Mammary epithelial cell (primary cell): ENCODE measurements at places on chromosomes 1 and 21. TPM values are rescaled to one million over a fixed set of nuclear protein-coding genes. Genes with fewer than 3 reads are reported as not detected.

- no peak for DNase-seq
Observed at GRCh38 chr21:28550057-28550825, 442.4 kb downstream of the LTN1 start.

DNA sequence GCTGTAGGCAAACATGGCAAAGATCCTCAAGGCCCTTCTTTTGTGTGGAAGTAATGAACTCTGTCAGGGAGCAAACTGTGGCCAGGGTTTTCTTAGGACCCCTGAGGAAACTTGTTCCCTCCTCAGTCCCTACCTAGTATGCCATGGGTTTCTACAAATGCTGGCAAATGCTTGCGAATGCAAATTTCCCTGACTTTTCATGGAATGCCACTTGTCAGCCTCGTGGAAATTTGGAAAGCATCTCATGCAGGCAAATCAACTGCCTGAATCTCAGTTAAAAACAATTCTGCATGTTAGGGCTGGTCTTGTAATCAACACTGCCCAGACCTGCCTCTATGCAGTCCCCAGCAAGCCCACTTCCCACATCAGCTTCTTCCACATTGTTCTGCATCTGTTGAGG, 334.9 kb upstream of the AJAP1 start:
- no peak for DNase-seq

DNA sequence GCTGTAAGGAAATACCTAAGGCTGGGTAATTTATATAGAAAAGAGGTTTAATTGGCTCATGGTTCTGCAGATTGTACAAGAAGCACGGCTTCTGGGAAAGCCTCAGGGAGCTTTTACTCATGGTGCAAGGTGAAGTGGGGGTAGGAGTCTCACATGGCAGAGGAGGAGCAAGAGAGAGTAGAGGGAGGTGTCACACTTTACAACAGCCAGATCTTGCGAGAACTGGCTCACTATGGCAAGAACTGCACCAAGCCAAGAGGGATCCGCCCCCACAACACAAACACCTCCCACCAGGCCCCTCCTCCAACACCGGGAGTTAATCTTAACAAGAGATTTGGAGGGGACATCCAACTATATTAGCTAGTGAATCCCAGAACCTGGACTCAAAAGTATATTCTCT, 135.4 kb upstream of the SOD1 start:
- DNase-seq, result no peak

- DNase-seq, result no peak
Observed at GRCh38 chr1:193588311-193589082, 402.1 kb upstream of the B3GALT2 start.

GRCh38 chr1:28437924-28438699, 67.7 kb upstream of the RCC1 start:
- peak; percentile 98 for DNase-seq

GRCh38 chr1:193131266-193131860, 9.5 kb downstream of the CDC73 start:
- DNase-seq, result no peak

GRCh38 chr1:3219005-3219790, 150.2 kb downstream of the PRDM16 start:
- peak; percentile 0 for DNase-seq

DNA sequence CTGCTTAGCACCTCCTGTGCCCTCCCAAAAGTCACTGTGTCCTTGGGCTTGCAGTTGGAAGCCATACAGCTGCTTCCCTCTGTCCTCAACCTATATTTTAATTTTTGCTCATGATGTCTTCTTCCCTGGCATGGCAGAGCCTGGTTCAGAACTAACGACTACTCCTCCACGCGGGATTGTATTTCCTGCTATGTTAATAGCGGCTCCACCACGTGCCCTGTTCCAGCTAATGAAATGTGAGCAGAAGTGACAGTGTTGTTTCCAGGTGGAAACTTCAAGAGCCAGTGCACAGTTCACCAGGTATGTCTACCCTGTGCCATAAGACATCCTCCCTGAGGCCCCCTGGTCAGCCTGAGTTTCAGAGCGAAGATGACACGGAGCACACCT, 52.1 kb downstream of the DHRS3 start:
- no peak for DNase-seq

DNA sequence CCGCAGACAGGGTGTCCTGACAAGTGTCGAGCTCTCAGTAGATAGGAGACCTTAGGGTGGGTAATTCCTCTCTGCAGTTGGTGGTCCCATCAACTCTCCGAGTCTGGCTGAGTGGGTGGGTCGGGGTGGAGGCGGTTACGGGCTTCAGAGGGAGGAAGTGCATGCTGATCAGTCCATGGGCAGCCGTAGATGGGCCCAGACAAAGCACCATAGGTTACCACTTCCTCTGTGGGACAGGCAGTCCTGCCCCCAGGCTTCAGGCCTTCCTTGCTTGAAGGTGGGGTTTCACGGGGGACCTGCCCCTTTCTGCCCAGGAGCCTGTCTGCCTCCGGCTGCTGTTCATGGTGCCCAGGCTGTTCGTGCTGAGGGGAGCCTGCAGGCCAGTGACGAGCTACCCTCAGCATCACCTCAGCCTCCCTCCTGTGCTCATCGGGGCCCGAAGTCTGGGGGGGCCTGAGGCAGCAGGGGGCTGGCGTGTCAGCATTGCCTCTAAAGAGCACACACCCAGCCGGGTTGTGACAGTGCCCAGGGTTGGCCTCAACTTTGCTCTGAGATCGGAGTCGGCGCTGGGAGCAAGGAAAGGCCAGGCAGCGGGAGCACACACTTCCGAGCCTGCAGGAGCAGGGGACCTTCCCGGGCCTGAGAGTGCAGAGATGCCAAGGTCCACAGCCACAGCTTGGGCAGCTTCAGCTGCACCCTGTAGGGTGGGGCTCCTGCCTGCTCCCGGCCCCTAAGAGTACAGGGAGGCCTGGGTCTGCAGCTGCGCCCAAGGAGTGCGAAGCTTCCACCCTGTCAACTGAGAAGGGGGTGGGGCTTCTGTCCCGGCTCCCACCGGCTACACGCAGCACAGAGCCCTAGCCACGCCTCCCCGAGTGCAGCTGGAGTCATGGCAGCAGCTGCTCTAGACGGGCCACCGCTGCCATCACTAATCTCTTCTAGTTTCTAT, 225.4 kb upstream of the NRIP1 start:
- no peak for DNase-seq

DNA sequence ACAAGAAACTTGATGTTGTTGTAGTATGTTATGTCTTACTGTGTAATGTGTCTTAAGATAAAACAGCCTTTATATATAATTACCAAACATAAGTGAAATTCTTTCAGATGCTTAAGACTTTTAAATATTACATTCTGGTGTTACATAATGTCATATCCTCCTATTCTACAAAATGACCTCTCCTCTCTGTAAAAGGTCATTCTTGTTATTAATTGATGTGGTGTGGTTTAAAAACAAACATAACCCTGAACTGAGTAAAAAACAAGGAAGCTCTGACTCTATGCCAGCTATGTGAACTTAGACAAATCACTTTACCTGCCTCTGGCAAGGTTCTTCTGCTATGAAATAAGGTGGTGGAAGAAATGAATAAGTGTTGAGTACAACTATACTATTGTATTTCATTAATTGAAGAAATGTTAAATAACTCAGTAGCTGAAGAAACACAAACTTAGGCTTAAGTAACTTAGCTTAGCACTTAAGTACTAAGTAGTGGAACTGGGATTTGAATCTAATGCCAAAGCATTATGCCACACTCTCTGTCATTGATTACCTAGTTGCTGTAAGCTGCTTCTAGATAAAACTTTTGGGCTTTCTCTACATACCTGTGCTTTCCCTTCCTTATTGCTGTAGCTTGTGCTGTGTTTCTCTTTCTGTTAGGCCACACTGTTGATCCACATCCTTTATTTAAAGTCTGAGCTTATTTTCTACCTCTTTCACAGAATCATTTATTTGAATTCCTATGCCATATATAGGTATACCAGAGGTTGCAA, 859 bp upstream of the ANGPTL1 start:
- no peak for DNase-seq

GRCh38 chr1:202807451-202807925, 733 bp downstream of the KDM5B start:
- peak; percentile 22 for DNase-seq

DNA sequence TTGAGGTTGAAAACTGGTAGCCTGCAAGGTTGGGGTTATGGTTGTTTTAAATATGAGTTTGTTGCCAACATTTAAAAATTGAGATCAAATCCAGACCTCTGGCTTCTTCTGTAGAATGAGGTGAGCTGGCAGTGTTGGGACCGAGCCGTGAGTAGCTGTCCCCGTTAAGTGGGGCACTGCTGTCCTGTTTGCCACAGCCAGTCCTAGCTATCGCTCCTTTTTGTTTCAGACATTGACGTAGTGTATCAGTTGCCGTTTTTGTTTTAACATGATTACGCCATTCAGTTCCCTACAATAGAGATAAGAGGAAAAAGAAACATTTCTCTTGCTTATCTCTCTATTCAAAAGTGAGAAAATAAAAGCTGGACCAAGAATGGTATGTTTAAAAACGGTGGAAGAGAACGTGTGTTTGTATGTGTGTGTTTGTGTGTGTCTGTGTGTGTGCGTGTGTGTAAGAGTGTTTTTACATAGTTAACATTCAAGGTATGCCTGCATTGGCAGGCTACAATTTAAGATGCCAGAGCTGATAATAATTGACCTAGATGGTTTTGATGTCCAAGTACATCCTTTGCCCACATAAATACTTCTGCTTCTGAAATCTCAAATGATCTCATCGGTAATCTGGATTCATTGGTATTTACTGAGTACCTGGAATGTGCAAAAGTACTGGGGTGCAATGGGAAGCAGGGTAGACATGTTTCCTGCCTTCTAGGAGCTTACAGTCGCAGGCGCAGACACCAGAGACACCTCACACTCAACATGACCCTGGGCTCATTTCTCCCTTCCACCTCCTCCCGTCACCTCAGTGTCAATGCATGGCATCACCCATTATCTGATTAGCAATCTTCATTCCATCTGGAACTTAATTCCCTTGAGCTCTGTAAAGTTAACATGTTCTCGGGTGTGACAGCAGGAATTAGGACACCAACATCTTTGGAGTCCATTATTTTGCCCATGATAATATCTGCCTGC, 65.8 kb downstream of the HUNK start:
- DNase-seq, result no peak

- no peak for DNase-seq
Observed at GRCh38 chr1:218659911-218660677, 315.0 kb downstream of the TGFB2 start.

- no peak for DNase-seq
Observed at GRCh38 chr1:7252411-7253117, 467.3 kb downstream of the CAMTA1 start.

DNA sequence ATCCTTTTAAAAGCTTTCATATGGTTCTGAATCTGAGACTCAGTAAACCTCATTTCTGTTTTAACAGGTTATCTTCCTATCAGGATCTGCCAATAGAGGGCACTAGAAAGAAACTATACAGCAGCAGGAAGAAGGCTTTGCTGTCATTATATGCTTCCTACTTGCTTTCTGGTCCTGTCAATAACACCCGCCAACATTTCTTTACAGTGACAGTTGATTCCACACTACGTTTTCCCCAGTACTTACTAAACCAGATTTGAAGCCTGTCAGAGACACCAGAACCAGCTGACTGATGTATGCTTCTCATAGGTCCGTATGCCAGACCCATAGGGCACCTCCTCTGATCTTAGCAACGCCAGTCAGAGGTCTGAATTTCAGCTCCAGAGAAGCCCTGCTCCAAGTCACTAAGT, 341.0 kb upstream of the NEGR1 start:
- peak; percentile 35 for DNase-seq

- no peak for DNase-seq
Observed at GRCh38 chr1:168285971-168286927, 5.6 kb downstream of the TBX19 start.

DNA sequence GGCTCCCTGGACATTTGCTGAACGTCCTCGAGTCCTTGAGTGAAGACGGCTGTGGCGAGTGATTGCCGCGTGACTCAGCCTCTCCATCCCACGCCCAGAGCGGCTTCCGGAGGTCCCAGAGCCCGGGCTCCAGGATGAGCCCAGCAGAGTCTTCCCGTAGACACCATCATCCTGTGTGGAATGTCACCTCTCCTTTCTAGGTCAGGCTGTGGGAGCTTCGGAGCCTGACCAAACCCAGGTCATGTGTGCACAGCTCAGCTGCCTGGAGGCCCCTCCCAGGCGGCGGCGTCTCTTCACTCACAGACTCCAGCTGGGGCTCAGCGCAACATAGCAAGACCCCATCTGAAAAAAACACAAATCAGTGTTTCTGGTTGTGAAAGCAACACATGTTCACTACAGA, 38.2 kb downstream of the PRKCZ start:
- DNase-seq, result no peak

- DNase-seq, result no peak
Observed at GRCh38 chr1:72481420-72481970, 199.2 kb upstream of the NEGR1 start.

DNA sequence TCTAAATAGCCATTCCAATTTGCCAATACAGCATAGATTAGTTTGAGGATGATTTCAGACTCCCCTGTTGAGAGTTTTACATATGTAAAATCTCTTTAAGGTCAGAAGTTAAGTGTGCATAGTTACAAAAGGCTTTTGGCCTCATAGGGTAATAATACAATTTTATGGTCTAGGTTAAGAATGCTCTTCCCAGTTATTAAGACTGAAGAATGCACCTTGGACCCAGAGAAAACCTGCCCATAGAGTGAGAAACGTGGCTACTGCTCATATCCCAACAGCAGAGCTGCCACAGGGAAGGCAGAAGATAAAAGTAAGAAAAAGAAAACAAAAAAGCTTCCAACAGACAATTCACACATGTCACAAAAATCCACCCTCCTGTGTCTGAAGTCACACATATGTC, 255.9 kb downstream of the LMO4 start:
- DNase-seq, result no peak

GRCh38 chr1:163174524-163175437, 27.9 kb downstream of the RGS5 start:
- peak; percentile 20 for DNase-seq

DNA sequence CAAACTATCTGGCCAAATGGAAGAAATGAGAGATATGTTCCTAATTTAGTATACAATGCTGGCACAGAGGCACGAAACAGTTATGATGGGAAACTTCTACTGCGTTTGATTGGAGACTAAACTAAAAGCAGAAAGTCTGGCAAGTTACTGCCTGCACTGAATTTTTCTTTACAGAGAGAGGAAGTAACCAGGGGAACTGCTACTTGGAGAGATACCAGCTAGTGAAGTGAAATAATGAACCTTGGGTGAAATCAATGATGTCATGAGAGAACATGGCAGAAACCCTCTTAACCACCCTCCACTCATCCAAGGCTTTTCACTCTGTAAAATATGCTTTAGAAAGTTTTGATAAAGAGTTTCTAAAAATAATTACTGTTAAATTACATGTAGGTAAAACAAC, 29.3 kb downstream of the NIBAN1 start:
- DNase-seq, result peak; percentile 67

PGLYRP4 gene
- total RNA-seq, result 0.29 and 0.87 TPM in 2 replicates

NBPF19 gene
- 17.5 TPM for total RNA-seq

VWA1 gene
- 27.3 TPM for total RNA-seq

KAZN gene
- 13.8 TPM for total RNA-seq

EXO1 gene
- total RNA-seq, result 3.3 TPM

MED8 gene
- 44.3 and 54.3 TPM in 2 replicates for total RNA-seq

NTNG1 gene
- total RNA-seq, result 1.2 TPM

KIF2C gene
- 1.0 TPM for total RNA-seq

TEDDM1 gene
- total RNA-seq, result not detected in 2 replicates

NR0B2 gene
- not detected for total RNA-seq

TFF2 gene
- not detected in 2 replicates for total RNA-seq

LIPI gene
- total RNA-seq, result not detected

HPCA gene
- total RNA-seq, result not detected
